Cardiac septum (tissue), 1 donor: ENCODE measurements at places on chromosomes 16 and 17. TPM values are rescaled to one million over a fixed set of nuclear protein-coding genes. Genes with fewer than 3 reads are reported as not detected.

C1QTNF8 gene
- not detected for total RNA-seq

HP gene
- total RNA-seq: 8.3 TPM

DNA sequence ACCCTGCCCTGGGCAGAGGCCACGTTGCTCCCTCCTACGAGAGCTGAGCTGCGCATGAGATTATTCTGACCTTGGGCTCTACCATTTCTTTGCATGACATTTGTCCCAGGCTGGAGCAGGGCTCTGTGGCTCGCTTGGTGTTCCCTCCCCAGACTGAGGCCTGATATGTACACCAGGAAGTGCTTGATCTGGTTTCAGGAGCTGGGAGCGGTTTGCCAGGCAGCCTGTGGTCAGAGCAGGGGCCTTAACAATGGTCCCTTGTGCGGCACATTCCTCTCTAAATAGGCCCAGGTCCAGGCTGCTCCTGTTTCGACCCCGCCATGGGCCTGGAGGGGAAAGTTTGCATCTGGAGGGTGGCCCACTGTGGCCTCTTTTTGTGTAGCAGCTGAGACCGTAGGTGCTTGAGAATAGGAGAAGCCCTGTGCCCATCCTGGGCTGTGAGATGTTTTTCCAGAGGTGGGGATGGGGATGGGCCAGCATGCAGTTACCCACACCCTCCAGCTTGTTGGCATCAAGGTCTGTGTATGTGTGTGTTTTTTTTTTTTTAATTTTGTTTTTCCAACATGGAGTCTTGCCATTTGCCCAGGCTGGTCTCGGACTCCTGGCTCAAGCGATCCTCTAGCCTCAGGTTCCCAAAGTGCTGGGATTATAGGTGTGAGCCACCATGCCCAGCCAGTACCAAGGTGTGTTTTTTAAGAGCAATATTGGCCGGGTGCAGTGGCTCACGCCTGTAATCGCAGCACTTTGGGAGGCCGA, 253.9 kb downstream of the SEC14L1 start:
- no peak for DNase-seq

DNA sequence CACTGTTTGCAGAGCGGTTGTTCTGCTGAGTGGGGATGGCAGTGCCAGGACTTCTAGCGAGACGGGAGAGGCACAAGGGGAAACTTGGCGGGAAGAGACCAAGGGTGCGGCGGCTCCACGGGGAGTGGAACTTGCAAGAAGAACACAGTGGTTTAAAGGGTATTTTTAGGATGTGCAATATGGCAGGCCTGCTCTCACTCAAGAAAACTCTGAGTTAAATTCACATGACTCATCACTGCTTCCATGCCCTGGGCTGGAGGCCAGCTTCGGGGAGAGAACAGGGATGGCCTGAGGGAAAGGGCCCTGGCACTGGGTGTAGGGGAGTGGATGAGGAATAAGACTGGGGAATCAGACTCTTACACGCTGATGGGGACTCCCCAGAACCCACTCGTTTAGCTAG, 13.3 kb upstream of the CD300LD start:
- no peak for DNase-seq

- peak; percentile 5 for DNase-seq
Measured at GRCh38 chr16:87457061-87457611, 35.7 kb downstream of the ZCCHC14 start.
